ENCODE measurements at places on chromosomes 2 and 18. TPM values are rescaled to one million over a fixed set of nuclear protein-coding genes. Genes with fewer than 3 reads are reported as not detected.

Gene KYNU
- total RNA-seq, result 1.6 TPM

Gene FLACC1
- total RNA-seq, result 0.45 TPM

Gene HOXD10
- total RNA-seq, result 33.5 TPM

Gene ELOA2
- not detected for total RNA-seq

Gene SERPINE2
- total RNA-seq, result 107 TPM

Gene EFR3B
- total RNA-seq, result 0.35 TPM

Gene GCG
- total RNA-seq, result not detected

Gene CIB4
- not detected for total RNA-seq

Gene ONECUT2
- total RNA-seq, result under 0.01 TPM

Gene TIA1
- 154 TPM for total RNA-seq
